Cerebellar nuclear complex (tissue), 1 donor: ENCODE measurements at places on chromosomes 11 and 22.

DNA sequence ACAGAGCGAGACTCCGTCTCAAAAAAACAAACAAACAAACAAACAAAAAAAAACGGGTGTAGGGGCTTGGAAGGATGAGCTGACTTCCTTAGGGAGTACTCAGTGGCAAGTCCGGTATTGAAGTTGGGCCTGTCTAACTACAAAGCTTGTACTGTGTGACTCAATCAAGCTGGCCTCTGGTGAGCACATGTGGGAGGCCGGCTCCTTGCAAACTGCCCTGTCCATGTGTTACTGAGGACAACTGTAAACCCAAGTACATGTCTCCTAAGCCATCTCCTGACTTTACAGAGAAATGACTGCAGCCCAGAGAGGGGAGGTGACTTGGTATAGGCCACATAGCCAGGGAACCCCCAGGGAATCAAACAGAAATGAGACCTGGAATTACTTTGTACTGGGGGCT, 11.6 kb downstream of the RIBC2 start:
- DNase-seq, result no peak

GRCh38 chr11:131606811-131607335, 236.5 kb downstream of the NTM start:
- DNase-seq, result no peak

DNA sequence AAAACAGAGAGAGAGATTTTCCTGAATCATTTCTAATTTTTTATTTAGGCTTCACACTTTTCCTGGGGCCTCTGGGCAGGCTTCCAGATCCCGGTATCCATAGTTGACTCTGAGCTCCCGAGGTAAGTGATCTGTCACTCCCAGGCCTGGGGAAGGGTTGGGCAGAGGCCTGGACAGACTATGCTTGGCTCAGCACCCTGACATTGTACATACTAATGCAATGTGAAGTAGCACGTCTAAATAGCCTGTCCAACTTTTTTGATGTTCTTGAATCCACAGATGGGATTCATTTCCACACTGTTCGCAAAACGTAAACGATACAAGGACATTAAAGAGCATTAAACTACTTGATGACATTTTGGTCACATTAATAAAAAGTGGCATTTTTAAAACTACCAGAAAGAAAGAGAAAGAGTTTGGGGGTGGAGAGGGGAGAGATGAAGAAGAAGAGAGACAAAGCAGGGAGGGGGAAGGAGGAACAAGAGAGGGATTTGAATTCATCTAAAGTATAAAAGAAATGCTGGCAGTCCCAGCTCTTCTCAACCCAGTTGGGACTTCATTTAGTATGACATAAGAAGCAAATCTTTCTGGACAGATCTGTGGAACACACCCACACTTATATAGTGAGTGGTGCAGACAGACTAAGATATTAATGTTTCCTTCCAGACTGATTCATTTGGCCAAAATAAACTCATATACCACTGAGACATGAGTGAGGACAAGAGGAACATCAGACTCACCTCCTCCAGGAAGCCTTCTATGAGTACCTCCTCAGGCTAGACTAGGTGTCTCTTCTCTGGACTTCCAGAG, 514.2 kb downstream of the SOX6 start:
- DNase-seq, result no peak

DNA sequence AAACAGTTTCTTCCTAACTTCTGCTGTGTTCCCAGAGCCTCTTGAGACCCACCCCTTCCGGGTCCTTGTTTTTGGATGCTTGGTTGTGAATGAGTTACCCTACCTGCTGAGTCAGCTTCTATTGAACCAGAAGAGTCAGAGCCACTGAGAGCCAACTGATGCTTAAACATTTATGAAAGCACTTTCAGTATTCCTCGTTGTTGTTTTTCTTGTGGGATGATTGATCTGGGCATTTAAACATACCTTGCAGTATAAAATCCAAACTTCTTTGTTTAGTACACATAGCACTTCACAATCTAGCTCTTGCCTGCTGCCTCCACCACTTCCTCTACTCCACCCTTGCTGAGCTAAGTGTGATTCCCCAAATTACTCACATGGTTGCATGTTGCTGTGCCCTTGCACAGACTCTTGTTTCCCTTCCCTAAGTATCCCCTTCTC, 5.5 kb downstream of the PRSS23 start:
- DNase-seq, result no peak

DNA sequence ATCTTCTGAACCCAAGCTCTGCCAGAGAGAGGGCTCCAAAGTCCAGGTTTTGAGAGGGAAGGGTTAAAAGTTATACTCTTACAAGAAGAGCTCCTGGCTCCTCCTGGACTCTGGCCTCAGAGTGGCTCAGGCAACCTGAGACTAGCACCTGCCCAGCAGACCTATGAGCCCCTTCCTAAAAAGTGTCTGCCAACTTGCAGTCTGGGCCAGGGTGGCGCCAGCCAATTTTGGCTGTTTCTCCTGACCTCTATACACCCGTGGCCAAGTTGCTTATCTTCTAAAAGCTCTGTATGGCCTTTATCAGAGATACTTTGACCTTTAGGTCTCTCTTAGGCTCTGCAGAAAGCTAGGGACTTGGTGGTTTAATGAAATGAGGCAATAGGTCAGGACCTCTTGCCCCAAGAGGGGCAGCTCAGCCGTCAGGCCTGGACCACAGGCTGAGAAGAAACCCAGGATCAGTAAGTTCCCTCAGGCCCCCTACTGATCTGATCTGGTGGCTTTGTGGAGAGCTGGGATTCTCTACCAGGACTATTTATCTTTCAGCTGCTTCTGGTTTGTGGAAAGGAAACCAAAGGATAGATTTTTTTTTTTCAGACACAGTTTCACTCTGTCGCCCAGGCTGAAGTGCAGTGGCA, 10.3 kb upstream of the UCP3 start:
- no peak for DNase-seq

GRCh38 chr11:87284306-87284705, 246.6 kb downstream of the TMEM135 start:
- no peak for DNase-seq

- no peak for DNase-seq
Observed at GRCh38 chr11:43462359-43462758, 103.6 kb downstream of the TTC17 start.

DNA sequence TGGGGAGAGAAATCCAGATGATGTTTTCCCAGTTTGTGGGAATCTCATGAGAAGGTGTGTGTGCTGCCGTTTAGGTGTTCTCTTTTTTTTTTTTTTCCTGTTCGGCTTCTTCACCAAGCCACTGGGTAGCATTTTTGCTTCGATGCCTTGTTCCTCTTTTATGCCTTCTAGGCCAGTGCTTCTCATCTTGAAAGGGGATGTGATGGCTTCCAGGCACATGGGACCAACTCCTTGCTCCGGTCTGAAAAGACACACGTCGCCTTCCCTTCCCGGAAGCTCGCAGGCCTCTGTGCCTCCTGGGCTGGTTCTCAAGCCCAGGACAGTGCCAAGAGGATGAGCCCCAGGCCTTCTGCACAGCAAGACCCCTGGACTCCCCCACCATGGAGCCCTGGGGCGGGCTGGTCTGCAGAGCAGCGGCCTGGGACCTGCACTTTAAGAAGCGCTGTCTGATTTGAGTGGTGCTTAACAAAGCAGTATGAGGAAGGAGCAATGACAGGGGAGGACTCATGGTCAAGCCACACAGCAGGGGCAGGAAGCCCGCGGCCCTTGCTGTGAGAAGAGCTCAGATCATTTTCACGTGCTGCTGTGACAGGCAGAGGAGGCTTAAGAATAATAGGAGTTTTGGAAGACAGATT, 158.8 kb downstream of the MPPED1 start:
- DNase-seq, result no peak

DNA sequence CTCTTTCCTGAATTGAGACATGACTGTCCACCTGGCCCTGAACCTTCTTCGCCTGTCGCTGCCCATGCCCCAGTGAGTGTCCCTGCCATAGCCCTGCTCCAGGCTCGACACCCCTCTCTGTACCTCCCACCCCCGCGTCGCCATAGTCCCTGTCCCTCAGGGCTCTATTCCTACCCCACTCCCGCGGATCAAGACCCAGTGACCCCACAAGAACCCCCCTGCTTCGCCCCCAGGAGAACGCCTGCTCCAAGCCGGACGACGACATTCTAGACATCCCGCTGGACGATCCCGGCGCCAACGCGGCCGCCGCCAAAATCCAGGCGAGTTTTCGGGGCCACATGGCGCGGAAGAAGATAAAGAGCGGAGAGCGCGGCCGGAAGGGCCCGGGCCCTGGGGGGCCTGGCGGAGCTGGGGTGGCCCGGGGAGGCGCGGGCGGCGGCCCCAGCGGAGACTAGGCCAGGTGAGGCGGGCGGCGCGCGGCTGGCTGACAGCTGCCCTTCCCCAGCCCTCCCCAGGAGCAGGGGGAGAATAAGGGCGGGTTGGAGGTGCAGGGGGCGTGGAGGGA, 5.6 kb downstream of the NRGN start:
- no peak for DNase-seq

- no peak for DNase-seq
Observed at GRCh38 chr11:10514709-10515108, 26.3 kb downstream of the RNF141 start.

DNA sequence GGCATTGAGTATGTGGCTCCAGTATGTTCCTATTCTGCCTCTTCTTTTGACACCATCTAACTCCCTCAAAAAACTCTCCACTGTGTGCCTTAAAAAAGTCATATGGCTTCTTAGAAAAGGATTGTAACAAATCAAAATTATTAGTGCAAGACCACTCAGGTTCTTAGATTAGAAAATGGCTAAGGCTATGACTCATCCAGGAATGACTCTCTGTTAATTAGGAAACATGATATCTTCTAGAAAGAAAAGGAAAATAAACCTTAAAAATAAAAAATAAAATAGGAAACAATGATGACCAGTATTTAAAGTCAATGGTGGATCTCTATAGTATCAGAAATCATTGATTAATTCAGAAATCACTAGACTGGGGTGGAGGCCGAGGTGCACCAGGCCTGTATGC, 21.7 kb downstream of the SLC25A17 start:
- DNase-seq, result no peak

DNA sequence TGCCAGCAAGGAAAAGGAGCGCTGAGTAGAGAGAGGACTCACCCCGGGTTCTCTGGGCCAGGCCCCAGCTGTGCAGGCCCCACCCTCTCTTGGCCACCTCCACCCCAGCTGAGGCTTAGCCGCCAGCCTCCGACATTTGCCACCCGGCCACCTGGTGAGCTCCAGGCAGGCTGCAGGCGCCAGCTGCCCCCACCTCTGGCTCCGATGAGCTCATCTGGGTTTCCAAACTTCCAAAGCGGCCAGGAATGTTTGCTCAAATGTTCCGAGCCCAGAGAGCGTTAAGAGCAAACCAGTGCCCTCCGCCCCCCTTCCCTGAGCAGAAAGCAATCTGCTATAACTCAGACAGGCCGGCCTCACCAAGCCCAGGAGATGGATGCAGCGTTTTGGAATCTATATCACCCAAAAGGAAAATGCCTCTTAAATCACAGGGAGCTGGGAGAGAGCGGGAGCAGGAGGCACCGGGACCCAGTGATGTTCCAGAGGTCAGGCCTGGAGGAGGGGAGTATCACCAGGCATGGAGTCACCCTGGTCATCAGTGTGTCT, 9.1 kb upstream of the MN1 start:
- DNase-seq, result no peak

DNA sequence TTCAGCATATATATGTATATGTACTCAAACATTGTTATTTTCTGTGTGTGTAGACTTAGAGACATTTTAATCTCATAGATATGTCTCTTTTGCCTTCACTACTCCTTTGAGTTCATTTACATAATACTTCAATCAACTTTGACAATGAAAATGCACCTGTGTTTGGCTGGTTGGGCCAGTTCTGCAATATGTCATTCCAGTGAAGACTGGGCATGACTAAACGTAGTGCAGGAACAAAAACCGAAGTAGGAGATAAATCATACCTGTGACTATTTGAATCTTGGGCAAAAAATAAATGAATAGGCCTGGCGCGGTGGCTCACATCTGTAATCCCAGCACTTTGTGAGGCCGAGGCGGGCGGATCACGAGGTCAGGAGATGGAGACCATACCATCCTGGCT, 640.0 kb upstream of the ANO3 start:
- DNase-seq, result no peak

DNA sequence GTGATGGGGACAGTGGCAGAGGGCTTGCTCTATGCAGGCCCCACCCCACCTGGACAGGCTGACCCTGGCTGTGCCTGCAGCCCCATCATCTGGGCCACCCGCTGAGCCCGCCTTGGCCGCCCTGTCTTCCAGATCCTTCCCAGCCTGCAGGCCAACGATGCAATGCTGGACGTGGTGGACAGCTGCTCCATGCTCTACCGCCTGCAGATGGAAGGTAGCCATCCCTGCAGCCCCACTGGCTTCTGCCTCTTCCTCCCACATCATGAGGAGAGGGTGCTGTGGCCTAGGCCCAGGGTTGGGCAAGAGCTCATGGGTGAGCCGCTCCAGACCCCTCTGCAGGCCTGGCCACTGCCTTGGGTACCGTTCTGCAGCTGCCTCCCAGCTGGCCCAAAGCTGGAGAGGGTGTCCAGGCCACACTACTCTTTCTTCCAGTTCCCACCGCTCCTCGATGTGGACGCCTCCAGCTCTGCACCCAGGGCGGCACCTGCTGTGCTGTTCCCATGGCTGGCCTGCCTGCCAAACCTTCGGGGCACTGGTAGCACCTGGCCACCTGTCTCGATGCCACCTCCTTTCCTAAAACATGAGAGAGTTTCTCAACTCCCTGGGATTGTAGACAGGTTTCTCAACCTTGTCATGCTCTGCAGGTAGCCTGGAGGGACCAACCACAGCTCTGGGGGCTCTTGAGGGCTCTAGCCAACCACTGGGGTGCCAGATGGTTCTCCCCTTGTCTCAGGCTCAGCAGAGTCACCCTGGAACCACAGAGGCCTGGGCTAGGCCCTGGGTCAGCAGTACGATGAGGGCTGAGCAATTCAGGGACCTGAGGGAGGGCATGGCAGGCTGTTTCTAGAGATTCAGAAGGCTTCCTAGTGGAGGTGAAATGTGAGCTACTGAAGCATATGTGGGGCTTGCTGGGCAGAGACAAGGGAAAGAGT, 9.5 kb upstream of the GTSE1 start:
- DNase-seq, result no peak

GRCh38 chr22:25388866-25389540, 169.6 kb downstream of the CRYBB2 start:
- DNase-seq, result no peak

DNA sequence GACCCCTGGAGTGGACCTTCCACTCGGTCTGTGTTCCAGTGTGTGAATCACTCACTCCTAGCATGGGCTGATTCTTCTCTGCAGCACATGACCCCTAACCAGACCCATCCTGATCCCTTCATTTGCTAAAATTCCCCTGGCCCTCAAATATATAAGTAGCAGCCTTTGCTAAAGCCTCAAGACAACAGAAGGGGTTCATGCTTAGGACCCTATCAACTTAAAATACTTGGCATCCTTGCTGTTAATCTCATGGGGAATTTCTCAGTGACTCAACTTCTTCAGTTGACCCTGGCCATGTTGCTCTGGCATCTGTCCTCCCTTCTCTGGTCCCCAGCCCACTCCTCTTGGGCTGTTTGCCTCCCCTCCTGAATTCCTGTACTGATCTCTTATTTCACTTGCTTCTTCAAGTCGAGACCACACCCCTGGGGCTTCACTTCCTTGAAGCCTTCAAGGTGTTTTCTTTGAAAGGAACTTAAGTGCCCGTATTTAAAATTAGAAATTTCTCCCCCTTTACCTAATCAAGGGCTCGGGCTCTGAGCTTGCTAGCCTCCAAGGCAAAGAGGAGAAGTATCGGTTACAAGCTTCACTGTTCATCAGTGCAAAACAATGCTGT, 23.6 kb downstream of the NNMT start:
- no peak for DNase-seq

GRCh38 chr11:87022738-87023137, 15.0 kb upstream of the TMEM135 start:
- DNase-seq, result no peak
